ENCODE measurements at places on chromosomes 4 and X. TPM values are rescaled to one million over a fixed set of nuclear protein-coding genes. Genes with fewer than 3 reads are reported as not detected.

- no peak for DNase-seq
These were observed 58.2 kb upstream of the FAM9C start for GRCh38 chrX:13102636-13103035.

DNA sequence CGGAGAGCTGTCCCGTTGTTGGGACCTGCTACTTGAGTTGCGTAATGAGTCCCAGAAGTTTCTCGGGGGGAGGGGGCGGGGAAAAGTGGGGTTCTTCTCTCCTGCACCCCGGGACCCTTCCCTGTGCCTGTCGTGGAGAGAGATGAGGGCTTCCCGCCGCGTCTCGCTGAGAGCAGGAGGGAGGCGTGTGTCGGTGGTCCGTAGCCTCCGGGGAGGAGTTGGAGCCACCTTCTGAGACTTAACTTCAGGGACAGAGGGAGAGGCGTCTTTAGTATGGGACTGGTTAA lies 698 bp downstream of the AFF1 start:
- no peak for DNase-seq

DNA sequence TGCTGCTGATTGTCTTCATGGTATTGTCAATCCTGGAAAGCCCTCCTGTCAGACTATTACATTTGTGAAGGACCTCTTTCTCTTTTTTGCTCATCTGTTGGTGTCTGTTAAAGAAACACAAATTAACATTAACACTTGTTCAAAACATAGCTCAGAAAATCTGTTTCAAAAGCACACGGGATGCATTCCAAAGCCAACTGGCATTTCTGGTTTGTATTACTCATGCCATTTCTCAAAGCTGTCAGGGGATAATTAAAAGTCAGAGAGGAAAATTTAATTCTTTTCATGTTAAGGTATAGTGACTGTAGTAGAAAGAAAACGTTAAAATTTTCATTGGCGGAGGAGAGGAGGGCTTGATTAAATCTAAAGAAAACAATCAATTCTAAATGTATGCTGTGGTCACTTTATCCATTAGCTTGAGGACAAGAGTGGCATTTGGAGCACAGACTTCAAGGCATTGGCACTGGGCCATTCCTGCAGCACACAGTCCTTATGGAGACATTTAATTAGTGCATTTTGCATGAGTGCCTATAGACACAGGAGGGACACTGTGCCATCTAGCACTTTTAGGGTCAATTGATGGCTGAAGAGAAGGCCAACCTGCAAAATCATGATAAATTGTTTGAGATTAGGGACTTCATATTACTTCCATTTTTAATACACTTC lies 21.2 kb upstream of the GLRA2 start:
- peak; percentile 16 for DNase-seq

GRCh38 chr4:3612281-3612680 lies 80.1 kb upstream of the LRPAP1 start:
- DNase-seq: no peak

GRCh38 chrX:53711436-53711835 lies 24.9 kb upstream of the HUWE1 start:
- no peak for DNase-seq

- no peak for DNase-seq
These were observed 73.3 kb downstream of the KLHL8 start for GRCh38 chr4:87147116-87147515.

- peak; percentile 53 for DNase-seq
These were observed 19.7 kb downstream of the CENPI start for GRCh38 chrX:101117701-101118100.

- no peak for DNase-seq
These were observed 38.5 kb upstream of the SHROOM4 start for GRCh38 chrX:50852524-50852923.

GRCh38 chr4:14404730-14405129 lies 597.6 kb upstream of the CPEB2 start:
- peak; percentile 19 for DNase-seq

DNA sequence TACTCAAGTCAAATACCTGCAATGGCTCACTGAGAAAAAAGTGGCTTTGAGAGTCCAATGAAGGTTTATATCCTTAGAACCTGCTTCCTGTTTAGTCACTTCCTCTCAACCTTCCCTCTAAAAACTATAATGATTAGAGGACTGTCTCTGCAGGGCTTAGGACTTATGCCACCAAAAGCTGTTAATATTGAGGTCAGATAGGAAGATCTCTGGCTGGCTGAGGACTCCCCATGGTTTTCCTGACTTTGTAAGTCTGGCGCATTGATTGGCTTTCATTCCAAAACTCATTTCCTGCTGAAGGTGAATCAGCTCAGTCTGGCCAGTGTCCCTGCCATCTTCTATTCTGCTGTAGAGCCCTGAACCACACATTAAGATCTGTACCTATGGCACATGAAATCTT lies 140.9 kb upstream of the ANK2 start:
- DNase-seq: no peak

GRCh38 chrX:8907688-8908087 lies 106.5 kb upstream of the FAM9A start:
- no peak for DNase-seq

- DNase-seq: no peak
These were observed 734.4 kb upstream of the PABPC4L start for GRCh38 chr4:134936014-134936413.

DNA sequence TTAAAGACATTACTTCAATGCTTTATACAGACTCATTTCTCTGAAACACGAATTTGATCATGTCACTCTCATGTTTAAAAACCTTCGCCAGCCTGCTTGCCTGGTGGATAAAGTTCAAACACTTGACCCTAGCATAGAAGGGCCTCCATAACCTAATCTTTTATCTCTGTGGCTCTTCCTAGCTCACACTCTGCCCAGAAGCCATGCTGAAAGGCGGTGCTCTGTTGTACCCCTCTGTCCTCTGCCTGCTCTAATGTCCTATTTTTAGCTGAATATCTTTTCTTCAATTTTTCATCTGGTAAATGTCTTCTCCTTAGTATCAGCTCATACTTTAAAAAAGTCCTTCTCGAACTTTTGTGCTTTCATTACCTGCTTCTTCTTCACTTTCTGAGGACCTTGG lies 302.6 kb upstream of the BOD1L1 start:
- no peak for DNase-seq

Gene FAM47E
- 1.9 TPM for total RNA-seq

Gene SCARB2
- 136 TPM for total RNA-seq

Gene FABP2
- not detected for total RNA-seq

Gene ADGRL3
- total RNA-seq: 40.7 TPM

Gene RHOH
- total RNA-seq: 0.18 TPM

Gene ETDB
- not detected for total RNA-seq

Gene TMEM35A
- total RNA-seq: 1.1 TPM

Gene PAGE2B
- not detected for total RNA-seq

Gene UTP3
- 10.7 TPM for total RNA-seq

Gene CCKAR
- total RNA-seq: not detected

Gene BGN
- total RNA-seq: 39.7 TPM

Gene MSX1
- total RNA-seq: 1.5 TPM

Gene COL4A5
- total RNA-seq: 15.5 TPM

Gene PNMA6F
- total RNA-seq: not detected

Measured in muscle of leg (tissue), 16 donors.